Activated T-cell treated with anti-CD3 and anti-CD28 coated beads, Interleukin-2, amount 50 U/mL, for 72 hours (primary cell): ENCODE measurements at places on chromosomes 3 and 15. TPM values are rescaled to one million over a fixed set of nuclear protein-coding genes. Genes with fewer than 3 reads are reported as not detected.
A peak's percentile ranks its signal among the peaks of the same experiment; 100 is the strongest.

Gene NR2E3
- not detected for total RNA-seq

Gene CA12
- 2.4 TPM for total RNA-seq

Gene DLL4
- 0.12 TPM for total RNA-seq

GRCh38 chr15:69826819-69827175 lies 270.9 kb downstream of the TLE3 start:
- H3K36me3 ChIP-seq = no peaks in the 10 kb centered on the region

DNA sequence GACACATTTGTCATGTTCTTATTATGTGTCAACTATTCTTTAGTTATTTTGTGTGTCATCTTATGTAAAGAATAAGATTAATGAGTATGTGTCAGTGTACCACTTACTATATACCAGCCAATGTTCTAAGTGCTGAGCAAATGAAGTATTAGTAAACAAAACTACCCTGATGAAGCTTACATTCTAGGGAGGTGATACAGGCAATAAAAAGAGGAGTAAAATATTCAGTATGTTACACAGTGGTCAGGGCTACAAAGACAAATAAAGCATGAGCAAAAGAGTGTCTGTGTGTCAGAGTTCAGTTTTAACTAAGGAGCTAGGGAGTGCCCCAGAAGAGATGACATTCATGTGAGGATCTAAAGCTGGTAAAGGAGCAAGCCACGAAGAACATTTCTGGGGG lies 79.1 kb downstream of the TRPC1 start:
- H3K4me1 ChIP-seq = peaks cover 3% of the 10 kb centered on the region
- no peaks in the 10 kb centered on the region for H3K36me3 ChIP-seq
- H3K27ac ChIP-seq = no peak overlapping the region
- H3K4me3 ChIP-seq = no peak overlapping the region

- no peak overlapping the region for H3K27ac ChIP-seq
- DNase-seq = no peak
- H3K4me3 ChIP-seq = no peak overlapping the region
- no peaks in the 10 kb centered on the region for H3K36me3 ChIP-seq
Measured at GRCh38 chr15:63135804-63136203, 14.1 kb downstream of the LACTB start.

DNA sequence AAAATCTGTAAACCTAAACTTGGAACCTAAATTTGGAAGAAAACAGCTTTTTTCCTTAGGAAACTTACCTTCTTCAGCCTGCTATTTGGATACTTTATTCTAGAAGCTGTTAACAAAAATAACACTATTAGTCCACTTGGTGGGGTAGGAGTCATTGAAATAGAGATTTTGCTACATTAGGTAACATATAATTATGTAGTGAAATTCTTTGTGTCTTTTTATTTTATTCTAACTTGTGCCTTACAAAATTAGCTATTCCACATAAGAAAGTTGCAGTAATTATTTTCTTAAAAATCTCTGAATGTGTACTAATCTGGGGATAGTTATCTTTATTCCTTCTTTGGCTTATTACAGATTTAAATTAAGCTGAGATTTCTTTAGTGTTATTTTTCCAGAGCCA lies 360.4 kb upstream of the ROBO2 start:
- H3K27me3 ChIP-seq = no peaks in the 10 kb centered on the region
- no peaks in the 10 kb centered on the region for H3K4me1 ChIP-seq
- no peak for DNase-seq
- H3K36me3 ChIP-seq = no peaks in the 10 kb centered on the region
- H3K27ac ChIP-seq = no peak overlapping the region

Gene CTXN2
- total RNA-seq = not detected

Gene SOX14
- not detected for total RNA-seq

DNA sequence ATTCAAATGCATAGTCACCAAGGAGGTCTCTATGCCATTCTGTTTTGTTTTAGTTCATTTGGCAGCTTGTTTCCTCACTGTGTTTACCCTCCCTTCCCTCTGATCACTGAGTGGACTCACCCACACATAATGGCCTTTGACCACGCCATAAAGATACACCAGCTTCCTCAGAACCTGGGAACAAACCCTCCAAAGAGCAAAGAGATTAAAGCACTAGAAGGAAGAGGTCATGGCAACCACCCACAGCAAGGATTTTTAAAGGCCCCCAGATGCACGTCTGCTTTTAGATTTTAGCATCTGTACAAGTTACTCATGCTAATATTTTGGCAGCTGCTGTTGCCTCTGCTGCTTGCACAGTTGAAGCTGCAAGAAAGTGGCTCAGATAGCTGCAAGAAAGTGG lies 47.9 kb upstream of the CADPS start:
- no peaks in the 10 kb centered on the region for H3K27me3 ChIP-seq
- DNase-seq = no peak
- H3K4me3 ChIP-seq = no peak overlapping the region
- H3K36me3 ChIP-seq = peaks cover 4% of the 10 kb centered on the region

DNA sequence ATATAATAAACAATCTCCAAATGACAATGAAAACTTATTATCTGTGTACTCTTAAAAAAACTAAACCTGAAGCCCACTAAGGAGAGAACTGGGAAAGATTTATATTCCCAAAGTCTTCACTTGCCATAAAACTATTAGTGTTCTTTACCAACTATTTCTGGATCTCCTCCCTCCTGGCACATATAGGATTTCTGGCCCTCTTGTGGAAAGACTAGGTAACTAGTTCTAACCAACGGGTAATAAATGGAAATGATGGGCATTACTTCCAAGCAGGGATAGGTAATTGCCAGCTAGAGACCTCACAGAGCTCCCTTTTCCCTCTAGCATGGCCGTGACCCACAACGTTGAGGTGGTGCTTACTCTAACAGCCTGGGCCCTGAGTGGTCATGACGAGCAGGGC lies 110.1 kb downstream of the DNAH12 start:
- no peaks in the 10 kb centered on the region for H3K4me1 ChIP-seq
- no peak for DNase-seq
- H3K4me3 ChIP-seq = no peak overlapping the region
- peaks cover 13% of the 10 kb centered on the region for H3K27me3 ChIP-seq
- no peak overlapping the region for H3K27ac ChIP-seq

Gene OXTR
- 0.62 TPM for total RNA-seq

DNA sequence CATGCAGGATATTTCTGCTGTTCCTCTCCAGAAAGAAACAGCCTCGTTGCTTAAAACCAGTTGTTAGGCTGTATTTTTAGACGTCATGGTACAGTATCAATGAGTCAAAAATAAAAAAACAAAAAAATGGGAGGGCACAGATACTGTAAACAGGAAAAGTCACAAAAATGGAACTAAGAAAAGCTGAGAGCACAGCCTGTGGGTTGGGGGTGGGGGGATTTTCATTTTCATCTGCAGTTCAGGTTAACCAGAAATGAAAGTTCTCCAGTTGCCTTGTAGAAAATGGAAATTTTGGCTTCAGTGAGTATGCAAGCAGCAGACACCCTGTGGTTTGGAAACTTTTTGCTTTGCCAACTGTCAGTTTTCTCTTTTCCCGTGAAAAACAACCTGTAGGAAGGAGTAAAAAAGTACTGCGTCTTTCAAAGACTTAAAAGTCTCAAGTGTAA lies 59.0 kb downstream of the FRMD4B start:
- H3K4me3 ChIP-seq = peak overlapping the region; percentile 43
- H3K4me1 ChIP-seq = peaks cover 50% of the 10 kb centered on the region
- no peaks in the 10 kb centered on the region for H3K36me3 ChIP-seq
- peak overlapping the region; percentile 89 for H3K27ac ChIP-seq

Gene KCNMB2
- not detected for total RNA-seq
